ENCODE measurements at places on chromosomes 3 and 15.
A peak's percentile ranks its signal among the peaks of the same experiment; 100 is the strongest.

- DNase-seq: no peak
These were observed 76.4 kb downstream of the SPSB4 start for GRCh38 chr3:141127344-141128125.

DNA sequence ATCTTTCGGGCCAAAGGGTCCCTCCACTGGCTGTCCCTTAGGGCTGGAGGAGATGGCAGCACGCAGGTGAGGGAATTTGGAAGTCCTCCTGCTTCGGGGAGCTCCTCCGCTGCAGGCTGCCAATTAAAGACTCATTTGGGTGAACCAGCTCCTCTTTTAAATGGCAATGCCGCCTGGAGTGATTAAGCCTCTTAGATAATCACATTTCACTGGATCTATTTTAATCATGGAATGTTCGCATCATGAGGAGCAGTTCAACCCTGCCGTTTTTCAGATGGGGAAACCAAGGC lies 117.9 kb downstream of the LIPC start:
- no peak for DNase-seq

- DNase-seq: no peak
These were observed 16.1 kb upstream of the RTP3 start for GRCh38 chr3:46481636-46482035.

- DNase-seq: no peak
These were observed 35.3 kb downstream of the STARD5 start for GRCh38 chr15:81288616-81289015.

- DNase-seq: no peak
These were observed 371.4 kb downstream of the ROBO2 start for GRCh38 chr3:77411334-77411733.

- peak; percentile 79 for DNase-seq
These were observed 38.0 kb upstream of the CBLB start for GRCh38 chr3:105906836-105907235.

GRCh38 chr15:59051873-59052861 lies 52.8 kb upstream of the CCNB2 start:
- no peak for DNase-seq

- no peak for DNase-seq
These were observed 315.9 kb downstream of the FEZF2 start for GRCh38 chr3:62057339-62058047.

- DNase-seq: no peak
These were observed 259.2 kb upstream of the CCDC54 start for GRCh38 chr3:107117922-107118536.

DNA sequence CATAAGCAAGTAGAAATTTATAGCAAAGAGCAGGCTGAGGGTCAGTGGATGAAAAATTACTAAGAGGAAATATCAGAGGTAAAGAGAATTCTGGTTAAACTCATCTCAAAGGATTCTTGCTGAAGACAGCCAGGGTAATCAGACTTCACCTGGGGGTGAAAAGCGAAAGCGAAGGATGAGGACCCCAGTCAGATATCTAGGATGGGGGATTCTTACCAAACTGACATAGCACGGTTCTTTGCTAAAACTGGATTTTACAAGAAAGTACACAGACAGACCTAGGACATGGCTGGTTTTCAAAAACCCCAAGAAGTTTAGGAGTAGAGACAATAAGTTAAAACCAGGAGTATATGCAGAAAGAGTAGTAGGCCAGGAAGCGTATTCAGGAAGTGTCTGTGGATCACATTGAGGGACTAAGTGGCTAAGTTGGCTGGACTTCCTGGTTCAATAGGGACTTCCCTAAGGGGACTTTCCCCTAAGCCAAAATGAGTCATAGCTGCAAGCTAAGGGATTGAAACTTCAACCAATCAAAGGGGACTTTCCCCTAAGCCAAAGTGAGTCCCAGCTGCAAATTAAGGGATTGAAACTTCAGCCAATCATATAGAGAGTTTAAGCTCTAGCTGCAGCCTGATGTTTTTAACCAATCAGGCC lies 2.4 kb upstream of the CFAP91 start:
- peak; percentile 36 for DNase-seq

- no peak for DNase-seq
These were observed 51.5 kb downstream of the C3orf20 start for GRCh38 chr3:14726441-14726780.

GRCh38 chr15:66389859-66390381 lies 3.2 kb downstream of the MAP2K1 start:
- DNase-seq: no peak

GRCh38 chr3:54862526-54862925 lies 65.3 kb downstream of the LRTM1 start:
- no peak for DNase-seq

DNA sequence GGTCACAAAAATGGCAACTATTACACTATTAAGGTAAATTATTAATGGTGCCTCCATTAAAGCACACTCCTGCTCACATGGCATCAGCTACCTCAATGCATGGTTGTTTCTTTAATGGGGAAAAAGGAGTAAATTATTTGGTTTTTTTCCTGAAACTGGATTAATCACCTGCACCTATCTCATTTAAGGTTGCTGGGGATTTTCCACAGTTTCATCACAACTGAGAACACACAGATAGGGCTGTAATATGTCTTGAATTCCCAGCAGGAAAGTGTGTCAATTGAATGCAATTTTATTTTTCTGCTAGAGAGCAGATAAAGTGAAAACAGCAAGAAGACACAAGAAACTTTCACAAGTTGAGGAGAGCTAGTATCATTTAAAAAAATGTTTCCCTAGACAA lies 36.4 kb downstream of the RFTN1 start:
- no peak for DNase-seq

DNA sequence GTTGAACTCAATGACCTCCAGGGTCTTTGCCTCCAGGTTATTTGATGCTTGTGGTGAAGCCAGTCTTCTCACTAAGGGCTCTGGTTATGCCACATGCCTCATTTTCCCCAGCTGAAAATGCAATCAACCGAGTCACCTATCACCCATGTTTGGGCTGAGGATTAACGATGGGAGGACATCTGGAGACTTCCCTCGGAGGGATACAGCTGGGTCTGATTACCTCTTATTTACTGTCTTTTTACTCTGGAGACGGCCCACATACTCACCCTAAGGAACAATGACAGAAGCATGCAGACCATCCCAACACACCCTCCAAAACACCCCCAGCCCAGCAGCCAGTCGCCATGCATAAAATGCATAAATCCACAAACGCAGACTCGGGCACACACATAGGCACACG lies 187.4 kb downstream of the OPA1 start:
- DNase-seq: no peak

GRCh38 chr15:31049111-31049510 lies 52.4 kb downstream of the TRPM1 start:
- DNase-seq: no peak

DNA sequence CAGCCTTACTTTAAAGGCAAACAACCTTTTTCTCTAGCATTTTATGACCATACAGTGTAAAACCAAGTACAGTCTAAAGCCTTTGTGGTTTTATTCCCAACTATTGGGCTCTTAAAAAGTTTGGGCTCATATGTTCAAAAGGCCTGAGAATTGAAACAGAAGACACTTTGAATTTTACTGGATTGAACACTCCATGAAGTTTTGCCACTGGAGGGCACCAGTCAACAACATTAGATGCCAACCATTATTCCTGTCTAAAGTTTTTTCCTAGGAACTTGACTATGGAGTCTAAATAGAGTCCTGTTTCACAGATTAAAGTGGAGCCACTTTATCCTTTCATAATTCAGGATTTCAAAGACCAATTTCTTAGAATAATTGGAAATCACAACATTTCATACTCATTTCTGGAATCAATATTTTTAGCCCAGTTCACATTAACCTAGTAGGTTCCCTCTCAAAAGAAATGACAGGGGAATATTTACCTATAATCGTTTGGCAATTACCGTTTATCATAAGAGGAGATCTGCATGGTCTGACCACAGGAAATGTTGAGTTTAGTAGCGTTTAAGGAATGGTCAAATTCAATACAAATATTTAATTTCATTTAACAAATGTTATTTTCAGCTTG lies 244.1 kb upstream of the PDZRN3 start:
- no peak for DNase-seq

DNA sequence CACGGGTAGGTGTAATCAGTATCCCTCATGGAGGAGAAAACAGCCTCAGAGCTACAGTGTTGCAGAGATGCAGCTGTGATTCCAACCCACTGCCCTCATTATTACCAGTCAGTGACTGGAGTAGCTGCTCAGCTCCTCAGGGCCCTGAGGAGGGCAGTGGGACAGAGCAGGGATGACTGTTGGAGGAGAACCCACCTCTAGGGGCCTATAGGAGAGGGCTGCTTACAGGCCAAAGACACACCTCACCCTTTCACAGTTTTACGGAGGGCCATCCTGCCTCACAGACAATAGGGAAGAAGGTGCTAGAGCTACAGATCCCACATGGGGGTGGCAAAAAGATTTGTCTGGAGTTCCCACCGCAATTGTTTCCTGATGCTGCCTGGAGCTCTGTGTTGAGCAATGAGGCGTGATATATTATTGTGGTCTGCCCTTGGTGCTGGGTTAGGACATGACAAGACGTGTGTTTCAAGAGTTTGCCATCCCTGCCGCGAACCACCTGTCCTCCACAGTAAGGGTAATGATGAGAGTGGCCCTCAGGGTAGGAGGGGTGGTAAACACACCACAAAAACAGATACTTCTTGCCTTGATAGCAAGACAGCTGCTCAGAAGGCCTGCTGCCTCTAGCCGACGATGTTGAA lies 140.5 kb upstream of the TPM1 start:
- DNase-seq: no peak

DNA sequence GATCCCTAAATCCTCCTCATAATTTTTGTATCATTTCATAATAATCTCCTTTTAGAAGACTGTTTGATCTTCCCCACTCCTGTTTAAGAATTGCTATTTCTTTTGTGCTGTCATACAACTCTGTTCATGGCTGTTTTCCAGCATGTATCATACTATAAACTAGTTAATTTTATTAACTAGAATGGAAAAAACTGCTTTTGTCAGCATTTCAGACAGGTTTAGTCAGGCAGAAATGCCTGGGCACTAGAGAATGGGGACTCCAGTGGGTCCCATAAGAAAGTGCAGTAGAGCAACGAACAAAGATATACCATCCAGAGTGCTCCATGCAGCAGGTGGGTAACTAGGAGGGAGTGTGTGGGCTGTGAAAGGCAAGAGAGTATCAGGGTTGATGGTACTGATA lies 523.9 kb downstream of the PLOD2 start:
- DNase-seq: no peak

DNA sequence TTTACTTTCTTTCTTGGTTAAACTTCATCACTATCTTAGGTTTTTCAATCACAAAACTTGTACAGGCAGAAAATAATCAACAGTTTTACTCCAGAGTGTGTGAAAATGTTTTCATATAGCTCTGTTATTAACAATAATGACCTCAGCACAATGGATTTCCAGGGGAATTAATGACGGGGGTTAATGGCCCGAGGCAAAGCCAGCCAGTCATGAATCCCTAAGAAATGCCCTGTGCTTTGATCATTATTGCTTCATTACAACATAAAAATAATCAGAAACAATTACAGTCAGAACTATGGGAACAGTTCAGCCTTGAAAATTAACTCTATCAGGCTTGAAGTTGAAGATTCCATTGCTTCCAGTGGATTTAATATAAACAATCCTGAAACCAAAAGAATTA lies 875.4 kb downstream of the ROBO2 start:
- no peak for DNase-seq

- no peak for DNase-seq
These were observed 146.1 kb upstream of the SLC24A5 start for GRCh38 chr15:47974724-47975123.

- DNase-seq: no peak
These were observed 358.9 kb downstream of the RBMS3 start for GRCh38 chr3:29639578-29640290.

DNA sequence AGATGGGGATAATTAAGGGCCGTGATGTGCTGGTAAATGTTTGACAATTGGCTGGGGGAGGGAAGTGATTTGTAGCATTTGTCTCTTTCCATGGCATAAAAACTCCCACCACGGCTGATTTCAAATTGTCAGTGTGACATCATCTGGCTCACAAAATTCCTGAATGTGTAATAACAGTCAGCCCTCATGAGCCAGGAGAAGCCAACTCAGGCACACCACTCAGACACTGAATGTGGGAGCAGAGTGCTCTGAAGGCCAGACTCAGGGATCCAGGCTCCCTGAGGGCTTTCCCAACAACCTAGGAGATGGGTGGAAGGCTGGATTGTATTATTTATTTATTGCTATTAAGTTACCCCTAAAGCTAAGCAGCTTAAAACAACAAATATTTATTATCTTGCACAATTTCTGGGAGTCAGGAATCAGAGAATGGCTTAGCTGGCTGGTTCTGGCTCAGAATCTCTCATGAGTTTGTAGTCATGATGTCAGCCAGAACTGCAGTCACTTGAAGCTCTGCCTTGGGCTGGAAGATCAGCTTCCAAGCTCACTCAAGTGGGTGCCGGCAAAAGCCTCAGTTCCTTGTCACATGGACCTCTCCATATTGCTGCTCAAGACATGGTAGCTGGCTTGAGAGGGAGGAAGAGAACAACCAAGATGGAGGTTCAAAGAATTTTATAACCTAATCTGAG lies 6.5 kb upstream of the CPEB1 start:
- no peak for DNase-seq

- DNase-seq: no peak
These were observed 277.4 kb upstream of the NR2E3 start for GRCh38 chr15:71532994-71533393.

DNA sequence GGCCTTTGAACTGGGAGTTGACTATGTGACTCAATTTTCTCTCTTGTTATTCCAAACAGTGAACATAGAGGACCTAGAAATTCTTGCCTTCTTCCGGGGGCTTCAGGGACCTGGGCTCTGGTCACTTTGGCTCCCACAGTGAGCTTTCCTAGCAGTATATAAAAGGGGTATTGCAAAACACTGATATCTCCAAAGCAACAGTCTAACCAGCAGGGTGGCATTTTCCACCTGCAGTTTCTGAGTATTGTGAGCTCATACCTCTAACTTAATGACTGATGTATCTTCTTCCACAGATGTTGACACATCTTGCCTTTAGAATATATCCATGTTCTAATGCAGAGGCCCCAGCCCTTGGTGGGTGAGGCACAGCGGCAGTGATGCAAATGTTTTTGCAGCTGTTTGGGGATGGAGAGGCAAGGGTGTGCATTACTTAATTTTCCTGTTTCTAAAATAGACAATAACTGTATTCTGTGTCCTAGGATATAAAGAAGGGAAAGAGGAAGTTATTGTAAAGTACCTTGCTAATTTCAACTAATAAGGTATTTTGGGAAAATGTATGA lies 45.7 kb upstream of the ADGRG7 start:
- DNase-seq: no peak

- no peak for DNase-seq
These were observed 159.2 kb downstream of the MEGF11 start for GRCh38 chr15:66094331-66094730.

- DNase-seq: no peak
These were observed 174.7 kb downstream of the CD47 start for GRCh38 chr3:107916171-107916570.
